HFF-Myc (cell line): ENCODE measurements at places on chromosomes 5 and 9.

GRCh38 chr5:122236270-122237040 is 75.6 kb upstream of the SNCAIP start:
- no peak for DNase-seq

DNA sequence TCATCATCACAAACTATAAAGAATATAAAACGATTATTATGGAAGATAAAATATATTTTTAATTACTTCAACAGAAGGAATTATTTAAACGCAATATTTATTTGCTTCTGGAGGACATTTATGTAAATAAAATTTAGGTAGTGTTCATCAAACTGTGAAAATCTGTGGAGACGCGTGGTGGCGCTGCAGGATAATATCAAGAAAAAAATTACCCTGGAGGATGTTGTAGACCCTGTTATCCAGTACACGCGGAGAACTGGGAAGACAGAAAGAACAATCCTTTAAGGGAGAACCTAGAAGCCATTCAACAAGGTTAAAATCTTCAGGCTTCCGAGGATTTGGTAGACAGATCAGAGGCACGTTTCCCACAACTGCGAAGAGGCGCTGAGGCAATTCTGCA is at the start of gene PCDHB12:
PCDHB12 (plus strand) TSS at position 242 of the 400 bp plus-strand sequence. CDS start 189 bp downstream, outside the sequence.
- no peak for DNase-seq

- no peak for DNase-seq
Observed at GRCh38 chr5:60024104-60024503, 130.6 kb upstream of the PDE4D start.

- DNase-seq: peak; percentile 70
Observed at GRCh38 chr9:77177143-77177893, at the start of gene VPS13A. TSS of gene VPS13A (plus strand) at chr9:77177534. CDS start at chr9:77177705, 171 bp downstream.

DNA sequence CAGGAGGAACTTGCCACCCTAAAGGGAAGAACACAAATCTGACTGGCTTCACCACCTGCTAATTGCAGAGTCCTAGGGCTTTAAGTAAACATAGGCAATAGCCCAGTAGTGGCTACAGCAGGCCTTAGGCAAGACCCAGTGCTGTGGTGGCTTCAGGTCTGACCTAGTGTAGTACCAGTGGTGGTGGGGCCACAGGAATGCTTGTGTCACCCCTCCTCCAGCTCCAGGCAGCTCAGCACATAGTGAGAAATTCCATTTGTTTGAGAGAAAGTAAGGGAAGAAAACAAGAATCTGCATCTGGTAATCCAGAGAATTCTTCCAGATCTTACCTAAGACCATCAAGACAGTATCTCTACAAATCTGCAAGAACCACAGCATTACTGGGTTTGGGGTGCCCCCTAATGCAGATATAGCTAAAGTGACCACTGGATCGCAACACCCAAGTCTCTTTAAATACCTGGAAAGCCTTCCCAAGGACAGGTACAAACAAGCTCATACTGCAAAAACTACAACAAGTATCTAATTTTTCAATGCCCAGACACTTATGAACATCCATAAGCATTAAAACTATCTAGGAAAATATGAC is 102.6 kb upstream of the TRPM3 start:
- DNase-seq: no peak

GRCh38 chr5:6737043-6737941 is 24.1 kb downstream of the TENT4A start:
- DNase-seq: no peak

DNA sequence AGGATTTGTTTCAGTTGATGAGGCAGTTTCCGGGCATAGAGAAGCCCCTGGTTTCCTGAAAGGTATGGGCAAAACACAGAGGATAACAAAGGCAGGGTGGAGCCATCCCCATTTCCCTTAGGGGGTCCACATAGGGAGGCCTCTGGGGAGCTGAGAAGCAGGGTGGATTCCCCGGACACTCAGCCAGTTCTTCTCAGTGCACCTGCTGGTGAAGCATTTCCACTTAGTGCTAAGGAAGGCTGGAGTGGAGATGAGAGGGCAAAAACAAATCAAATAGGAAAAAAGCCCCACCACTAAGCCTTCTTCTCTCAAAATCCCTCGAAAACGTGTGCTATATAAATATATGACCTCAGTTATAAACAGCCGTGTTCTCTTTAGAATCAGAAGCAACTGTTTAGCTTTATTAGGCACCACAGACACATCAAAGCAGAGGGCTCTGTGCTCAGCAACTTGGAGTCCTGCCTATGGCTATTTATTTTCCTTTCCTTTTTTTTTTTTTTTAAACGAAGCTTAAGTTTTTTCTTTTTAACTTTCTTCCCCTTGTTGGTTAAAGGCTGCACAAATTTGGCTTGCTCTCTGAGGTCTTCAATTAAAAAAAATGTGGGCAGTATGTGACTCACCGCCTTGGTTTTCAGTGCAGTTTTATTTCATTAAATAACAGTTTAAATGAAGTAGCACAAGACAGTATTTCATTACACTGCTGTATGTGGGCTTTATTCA is 67.7 kb downstream of the PRDM6 start:
- DNase-seq: peak; percentile 52

DNA sequence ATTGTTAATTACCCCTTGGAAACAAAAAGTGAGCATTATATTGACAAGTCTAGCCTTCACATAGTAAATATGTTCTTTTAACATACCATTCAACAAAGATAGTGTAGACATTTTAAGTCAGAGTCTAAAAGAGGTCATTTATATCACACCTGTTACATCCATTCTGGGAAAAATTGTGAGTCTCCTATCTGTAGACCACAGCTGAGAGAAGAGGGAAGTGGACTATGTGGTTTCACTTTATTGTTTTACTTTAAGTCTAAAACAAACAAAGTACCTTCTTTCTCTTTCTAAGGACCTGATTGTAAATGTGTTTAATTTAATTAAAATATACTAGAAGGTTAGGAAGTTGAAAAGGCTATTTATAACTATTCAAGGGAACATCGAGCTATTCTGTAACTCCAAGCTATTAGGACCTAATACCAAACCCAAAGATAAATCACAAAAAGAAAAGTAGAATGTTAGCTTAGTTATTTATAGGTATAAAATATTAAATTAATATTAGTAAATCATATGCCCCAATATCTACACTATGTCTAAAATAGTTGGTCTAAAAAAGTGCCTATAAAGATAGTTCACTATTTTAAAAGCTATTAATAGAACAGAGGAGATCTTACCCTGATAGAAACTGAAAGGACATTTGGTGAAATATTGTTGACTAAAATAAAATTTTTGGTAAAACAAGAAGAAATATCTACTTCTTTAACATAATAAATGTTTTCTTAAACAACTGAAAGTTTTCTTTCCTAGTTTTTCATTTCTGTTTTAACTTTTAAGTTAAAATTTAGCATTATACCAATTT is 134.9 kb downstream of the TMEM167A start:
- no peak for DNase-seq

DNA sequence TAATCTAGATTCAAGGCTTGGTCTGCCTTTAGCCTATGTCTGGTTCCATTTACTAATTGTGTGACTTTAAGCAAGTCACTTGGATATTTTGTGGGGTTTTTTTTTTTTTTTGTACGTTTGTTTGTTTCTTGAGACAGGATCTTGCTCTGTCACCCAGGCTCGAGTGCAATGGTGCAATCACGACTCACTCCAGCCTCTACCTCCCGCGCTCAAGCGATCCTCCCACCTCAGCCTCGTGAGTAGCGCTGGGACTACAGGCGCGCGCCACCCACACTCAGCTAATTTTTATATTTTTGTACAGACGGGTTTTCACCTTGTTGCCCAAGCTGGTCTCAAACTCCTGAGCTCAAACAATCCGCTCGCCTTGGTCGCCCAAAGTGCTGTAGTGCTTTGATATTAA is 1.1 kb upstream of the PFDN1 start:
- DNase-seq: no peak

DNA sequence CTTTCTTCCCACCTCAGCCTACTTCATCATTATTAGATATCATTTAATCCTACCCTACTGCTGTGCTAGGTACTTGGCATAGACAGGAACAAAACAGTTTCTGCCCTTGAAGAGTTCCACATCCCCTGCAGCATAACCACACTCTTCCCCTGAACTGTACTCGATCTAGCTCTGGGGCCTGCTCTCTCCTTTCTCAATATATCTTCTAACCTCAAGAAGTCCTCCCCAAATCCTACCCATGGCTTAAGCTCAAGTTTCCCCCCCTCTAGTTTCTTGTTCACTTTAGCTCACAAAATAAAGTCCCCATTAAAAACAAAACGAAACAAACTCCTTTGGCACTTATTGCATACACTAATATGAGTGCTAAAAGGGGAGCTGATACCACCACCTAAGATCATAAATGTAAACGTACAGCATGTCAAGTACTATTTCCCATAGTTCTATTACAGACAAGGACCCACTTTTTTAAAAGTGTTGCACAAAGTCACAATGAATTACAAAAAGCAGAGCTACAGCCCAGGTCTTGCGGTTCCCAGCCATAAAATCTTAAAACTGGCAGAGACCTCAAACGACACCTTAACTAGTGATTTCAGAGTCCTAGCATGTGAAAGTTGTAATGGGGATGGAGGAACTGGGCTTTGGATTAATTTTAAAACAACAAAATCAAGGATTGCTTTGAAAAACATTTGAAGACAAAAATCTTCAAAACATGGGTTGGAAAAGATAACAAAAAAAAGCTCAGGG is 80.7 kb downstream of the PTPDC1 start:
- DNase-seq: no peak

GRCh38 chr9:94277885-94278536 is 18.9 kb downstream of the ZNF169 start:
- no peak for DNase-seq
